ENCODE measurements at places on chromosomes 4 and X.

- DNase-seq, result peak; percentile 74
These were observed 561 bp upstream of the N4BP2 start for GRCh38 chr4:40055863-40056715.

DNA sequence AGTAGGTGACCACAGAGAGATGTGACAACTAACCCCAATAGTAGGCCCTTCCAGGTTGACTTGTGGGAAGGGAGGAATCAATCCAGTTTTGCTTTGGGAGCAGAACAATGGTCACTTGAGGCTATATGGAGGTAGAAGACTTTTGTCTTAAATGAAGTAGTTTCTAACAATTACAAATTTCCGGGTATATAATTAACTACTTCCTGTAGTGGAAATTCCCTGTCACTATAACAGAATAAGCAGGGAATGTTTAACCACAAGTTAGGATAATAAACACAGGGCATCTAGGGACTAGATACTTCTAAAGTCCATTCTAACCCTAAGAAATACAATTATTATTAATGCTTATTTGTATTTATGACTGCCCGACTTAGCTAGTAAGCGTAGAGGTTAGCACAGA is 99.0 kb upstream of the TRPC3 start:
- DNase-seq, result no peak

DNA sequence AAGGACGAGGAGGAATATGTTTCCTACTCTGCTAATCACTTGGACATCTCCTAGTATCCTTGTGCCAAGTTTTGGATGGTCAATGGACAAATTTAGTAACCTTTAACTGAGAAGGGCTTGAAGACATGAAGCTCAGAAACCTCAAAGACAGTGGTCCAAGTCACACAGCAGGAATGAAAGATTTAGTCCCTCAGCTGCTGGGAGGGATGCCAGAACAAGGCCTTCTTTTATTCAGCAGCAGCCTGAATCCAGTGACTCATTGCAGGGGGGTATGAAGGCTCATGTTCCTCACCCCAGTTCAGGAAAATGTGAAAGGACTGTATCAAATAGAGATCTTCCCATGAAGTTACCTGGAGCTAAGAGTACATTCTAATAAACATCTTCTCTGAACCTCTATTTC is 214.9 kb upstream of the UGT8 start:
- no peak for DNase-seq

DNA sequence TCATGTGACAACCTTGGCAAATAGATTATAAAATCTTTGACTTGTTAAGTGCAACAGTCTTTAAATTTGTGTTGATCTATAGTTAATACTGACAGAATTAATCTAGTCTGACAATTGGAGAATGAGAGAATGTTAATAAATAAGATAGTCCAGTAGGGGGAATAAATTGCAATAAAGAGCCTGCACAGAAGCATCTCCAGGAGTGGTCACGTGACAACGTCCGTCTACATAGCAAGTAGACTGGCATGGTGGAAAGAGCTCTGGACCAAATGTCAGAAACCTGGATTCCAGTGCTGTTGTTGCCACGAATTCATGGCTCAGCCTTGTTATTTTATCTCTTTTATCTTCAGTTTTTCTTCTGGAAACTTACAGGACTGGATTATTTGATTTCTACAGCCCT is 436.5 kb downstream of the RAB28 start:
- no peak for DNase-seq

DNA sequence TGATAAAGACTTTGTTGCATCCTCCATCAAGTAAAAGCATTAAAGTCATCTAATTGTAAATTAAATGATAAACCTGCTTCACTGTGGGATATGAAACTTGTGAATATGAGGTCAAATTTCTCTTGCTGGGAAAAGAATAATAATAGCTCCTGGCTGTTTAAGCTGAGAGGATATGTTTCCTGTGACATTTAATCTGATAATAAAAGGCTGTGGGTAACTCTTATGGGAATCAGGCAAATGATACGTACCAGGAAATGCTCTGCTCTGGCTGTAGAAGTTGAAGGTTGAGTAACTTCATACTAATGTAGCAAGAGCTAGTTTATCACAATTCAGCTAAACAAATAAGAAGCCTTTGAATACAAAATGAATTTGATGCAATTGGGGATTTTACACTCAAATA is 574.6 kb downstream of the RAPGEF2 start:
- DNase-seq, result no peak

DNA sequence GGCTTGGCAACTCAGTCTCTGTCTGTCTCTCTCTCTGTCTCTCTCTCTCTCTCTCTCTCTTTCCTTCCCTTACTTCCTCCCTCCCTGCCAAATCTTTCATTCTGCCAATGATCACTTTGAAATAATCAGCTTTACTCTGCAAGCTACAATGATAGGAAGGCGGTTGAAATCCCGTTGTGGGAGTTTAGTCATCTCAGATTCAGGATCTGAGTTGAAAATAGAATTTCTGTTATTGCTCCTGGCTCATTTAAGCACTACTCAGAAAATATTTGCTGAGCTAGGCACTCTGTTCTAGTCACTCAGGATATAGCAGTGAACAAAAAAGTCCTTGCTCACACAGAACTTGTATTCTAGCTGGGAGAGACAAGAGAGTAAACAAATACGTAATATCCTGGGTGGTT is 56.3 kb upstream of the DCTD start:
- peak; percentile 10 for DNase-seq

- no peak for DNase-seq
These were observed 50.6 kb downstream of the ZNF157 start for GRCh38 chrX:47420962-47421361.

DNA sequence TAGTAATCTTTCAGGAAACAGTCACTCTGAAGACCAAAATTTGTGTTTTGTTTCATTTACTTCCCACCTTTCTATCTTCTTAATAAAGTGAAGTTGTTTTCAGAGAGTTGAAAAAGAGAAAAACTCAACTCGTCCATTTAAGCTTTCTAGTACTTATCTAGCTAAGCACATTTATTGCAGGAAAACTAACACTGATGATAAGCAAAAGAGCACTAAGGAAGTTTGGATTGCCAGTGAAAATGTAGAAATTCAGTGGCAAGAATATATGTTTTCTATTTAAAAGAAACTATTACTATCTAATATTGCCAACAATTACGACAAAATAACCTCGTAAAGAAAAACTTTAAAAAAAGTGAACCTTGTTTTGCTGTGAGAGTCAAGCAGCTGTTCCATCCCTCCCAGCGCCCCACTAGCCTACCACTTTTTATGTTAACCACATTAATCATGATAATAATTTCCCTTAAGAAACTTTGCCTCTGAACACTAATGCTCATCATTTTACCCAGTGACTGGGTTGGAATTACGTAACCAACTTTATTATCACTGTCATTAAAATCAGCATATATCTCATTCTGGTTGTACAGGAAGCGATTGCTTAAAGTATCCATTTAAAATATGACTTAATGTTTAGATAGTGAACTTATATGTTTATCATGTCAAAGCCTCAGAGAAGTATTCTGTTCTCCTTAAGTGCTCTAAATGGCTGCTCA is 24.8 kb downstream of the SPRY1 start:
- DNase-seq, result no peak

GRCh38 chr4:176499518-176499917 is 179.8 kb downstream of the SPCS3 start:
- no peak for DNase-seq

DNA sequence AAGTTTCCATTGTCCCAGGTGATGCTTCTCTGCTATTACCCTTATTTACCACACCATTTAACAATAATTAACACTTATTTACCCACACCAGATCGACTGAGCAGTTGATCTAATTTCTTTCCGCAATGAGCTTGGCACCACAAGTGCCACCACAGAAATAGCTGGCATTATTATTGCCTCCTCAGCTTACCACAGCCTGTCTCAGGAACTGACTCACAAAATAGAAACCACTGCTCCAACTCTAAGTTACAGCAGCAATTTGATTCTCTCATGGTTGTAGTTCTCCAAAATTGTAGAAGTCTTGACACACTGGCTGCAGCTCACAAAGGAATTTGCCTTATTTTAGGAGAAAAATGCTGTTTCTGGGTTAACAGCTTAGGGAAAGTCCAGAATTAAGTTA is 22.5 kb downstream of the ZNF721 start:
- no peak for DNase-seq

DNA sequence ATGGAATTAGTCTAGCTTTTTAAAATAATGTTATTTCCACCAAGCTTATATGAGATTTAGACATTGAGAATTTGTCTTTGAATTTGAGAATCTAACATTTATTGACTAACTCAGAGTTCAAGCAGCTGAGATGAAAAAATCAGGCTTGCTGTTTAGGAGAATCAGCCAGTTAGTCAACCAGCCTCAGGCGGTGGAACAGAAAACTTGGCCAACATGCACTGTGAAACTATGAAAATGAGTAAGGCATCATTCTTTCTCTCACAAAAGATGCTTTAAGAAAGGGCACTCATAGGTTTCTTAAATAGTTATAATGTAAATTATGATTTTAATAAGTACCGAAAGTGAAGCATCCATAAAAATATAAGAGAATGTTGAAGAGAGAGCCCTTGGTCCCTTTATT is 84.2 kb downstream of the NFKB1 start:
- no peak for DNase-seq

- peak; percentile 98 for DNase-seq
These were observed at the start of gene MAML3 for GRCh38 chr4:140153718-140154571. TSS of gene MAML3 (minus strand) at chr4:140154184. CDS start at chr4:140153327, 857 bp downstream.

- no peak for DNase-seq
These were observed 84.8 kb downstream of the PDE5A start for GRCh38 chr4:119543779-119544178.

DNA sequence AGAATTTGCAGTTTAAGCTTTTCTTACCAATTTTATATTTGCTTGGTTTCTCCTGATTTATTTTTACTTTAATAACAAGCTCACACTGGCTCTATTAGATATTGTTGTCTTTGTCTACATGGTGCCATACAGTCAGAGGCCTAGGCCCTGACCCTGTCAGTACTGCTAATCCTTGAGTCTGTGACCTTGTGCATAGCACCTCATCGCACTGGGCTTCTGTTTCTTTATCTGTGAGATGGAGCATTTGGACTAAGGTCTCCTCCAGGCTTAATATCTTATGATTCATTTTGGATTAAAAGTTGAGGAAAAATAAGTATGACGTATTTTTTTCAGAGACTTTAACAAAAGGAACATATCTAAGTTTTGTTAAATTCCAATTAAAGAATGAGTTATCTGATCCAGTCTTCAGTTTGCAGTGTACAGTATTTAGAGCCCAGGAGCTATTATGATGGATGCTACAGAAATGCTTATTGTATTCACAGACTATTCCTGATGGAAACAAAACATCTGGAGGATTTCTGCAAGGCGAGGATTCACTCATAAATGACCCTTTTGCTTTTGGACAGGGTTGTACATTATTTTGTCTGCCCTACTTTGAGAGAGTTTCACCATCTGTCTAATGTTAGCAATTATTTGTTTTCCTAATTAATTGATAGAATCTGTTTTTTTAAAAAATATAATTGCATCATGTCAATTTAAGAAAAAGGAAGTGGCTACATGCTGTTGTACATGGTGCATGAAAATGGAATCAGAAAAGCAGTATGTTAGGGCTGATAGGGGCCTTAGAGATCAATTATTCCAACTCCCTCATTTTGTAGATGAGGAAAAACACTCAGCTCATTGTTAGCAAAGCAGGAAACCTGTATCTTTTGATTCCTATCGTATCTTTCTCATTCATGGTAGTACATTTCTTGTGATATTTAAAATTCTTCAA is 203.6 kb downstream of the BANK1 start:
- no peak for DNase-seq

- DNase-seq, result no peak
These were observed 250.5 kb upstream of the GPRIN3 start for GRCh38 chr4:89558147-89558546.

GRCh38 chr4:151407466-151408379 is 1.3 kb upstream of the FHIP1A start:
- no peak for DNase-seq

DNA sequence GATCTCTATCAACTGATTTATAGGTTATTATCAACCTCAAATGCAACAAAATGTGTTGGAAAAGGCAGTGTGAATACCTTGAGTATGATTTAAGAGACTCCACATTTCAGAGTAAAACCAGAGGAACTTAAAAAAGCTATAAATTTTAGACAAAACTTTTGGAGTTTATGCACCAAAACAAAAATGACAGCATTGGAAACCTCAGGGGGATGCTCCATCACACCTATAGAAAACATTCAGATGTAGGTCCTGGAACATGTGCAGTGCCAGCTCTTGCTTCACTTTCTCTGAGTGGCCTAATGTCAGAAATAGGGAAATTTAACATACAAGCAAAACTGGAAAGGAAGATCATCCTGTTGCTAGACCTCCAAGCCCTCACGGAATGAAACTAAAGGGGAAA is 5.8 kb upstream of the VEGFC start:
- DNase-seq, result no peak

DNA sequence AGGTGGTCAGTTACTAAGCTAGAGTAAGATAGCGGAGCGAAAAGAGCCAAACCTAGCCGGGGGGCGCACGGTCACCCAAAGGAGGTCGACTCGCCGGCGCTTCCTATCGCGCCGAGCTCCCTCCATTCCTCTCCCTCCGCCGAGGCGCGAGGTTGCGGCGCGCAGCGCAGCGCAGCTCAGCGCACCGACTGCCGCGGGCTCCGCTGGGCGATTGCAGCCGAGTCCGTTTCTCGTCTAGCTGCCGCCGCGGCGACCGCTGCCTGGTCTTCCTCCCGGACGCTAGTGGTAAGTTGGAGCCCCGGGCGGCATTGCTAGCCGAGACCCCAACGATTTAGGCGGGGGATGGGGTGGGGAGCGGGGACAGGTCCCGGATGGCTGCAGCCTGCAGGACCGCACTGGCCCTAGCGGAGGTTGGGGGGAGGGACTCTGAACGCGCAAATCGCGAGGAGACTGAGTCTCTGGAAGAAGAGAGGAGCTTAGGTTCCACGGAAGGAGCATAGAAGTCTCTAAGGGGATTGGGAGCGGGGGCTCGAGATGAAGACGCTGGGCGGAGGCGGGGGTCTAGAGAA is 573 bp downstream of the HTR2C start:
- DNase-seq, result no peak

DNA sequence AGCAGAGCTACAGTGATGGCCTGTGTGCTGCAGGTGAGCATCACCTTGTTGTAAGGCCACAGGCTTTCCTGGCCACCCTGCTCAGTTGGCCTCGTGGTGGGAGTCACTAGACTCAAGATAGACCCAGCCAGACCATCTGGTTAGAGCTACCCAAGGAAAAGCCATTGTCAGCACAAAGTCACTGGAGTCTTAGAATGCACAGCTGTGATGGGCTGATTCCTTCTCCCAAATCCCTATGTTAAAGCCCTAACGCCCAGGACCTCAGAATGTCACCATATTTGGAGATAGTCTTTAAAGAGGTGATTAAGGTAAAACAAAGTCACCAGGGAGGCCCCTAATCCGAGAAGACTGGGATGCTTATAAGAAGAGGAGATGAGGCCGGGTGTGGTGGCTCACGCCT is 173.4 kb downstream of the DHRSX start:
- DNase-seq, result no peak

DNA sequence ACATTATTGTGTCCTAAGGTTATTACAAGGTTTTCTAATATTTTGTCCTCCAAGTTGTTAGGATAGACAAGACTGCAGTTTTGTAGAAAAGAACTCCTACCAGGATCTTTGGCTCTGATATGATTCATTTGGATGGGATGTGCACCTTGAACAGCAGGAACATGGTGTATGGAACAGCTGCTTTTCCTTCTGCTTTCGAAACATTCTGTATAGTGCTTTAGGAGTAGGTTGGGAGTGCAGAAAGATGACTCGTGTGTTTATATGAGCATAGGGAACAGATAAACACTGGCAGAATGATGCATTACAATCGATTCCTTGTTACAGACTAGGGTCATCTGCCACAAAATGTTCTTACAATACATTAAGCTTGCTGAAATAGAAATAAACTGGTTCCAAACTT is 790.1 kb downstream of the DMD start:
- no peak for DNase-seq

Measured in dermis blood vessel endothelial cell (primary cell).